ENCODE measurements at places on chromosomes 2 and 18.

DNA sequence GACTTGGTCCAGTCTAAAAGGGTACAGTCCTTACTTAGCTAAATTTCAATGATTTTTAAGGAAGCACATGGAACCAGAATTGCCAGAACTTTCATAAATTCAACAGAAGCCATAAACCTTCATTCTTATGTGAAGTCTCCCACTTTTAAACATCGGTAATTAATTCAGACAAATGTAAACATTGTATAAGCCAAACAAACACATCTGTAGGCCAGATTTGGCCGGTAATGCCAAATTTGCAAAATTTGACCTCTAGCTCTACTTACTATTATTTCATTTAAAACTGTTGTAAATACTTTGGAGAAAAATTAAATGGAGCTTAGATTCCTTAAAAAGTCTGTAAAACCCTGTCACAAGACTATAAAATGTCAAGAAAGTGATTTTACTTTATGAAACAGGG, 83.2 kb upstream of the GALNT5 start:
- DNase-seq: no peak

GRCh38 chr18:49052891-49053644, 102.3 kb upstream of the SMAD7 start:
- DNase-seq: no peak

DNA sequence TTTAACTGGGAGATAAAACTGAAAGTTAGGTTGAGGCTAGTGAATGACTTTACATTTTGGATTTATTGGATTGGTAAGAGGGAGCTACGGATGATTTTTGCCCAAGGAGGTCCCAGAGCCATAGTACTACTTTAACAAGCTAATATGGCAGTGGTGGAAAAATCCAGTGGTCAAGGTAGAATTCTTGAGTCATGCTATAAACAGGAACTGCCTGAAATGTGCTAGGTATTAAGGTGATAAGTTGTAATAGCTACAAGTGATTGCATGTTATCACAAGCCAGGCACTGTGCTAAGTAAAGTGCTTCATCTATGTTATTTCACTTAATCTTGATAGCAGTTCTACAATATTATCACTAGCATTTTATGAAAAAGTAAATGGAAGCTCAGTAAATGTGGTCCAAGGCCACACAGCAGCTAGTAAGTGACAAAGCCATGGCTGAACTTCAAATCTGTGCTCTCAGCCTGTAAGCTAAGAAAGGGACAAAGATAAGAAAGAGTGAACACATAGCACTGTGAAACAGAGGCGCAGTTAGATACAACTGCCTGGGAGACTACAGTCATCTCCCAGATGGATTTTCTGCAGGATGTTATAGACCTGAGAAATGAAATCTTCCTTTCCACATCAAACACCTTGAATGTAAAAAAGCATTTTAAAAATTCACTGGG, 469.6 kb downstream of the TGIF1 start:
- DNase-seq: no peak

DNA sequence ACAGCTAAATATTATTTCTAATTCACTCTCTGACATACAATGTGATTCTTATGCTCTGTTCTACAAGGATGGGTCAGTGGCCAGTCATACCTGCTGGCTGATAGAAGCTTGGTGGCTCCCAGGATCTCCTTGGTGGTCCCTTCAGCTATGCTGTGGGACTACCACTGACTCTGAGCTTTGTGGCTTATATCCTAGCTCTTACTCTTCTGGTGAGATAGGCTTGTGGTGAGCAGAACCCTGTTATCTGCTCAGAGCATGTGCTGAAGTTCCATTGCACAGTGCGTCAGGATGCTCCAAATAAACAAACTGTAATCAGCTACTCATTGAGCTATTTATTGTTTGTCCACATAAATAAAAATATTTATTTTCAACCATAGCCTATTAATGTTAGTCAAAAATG, 51.7 kb downstream of the MFSD6 start:
- no peak for DNase-seq

DNA sequence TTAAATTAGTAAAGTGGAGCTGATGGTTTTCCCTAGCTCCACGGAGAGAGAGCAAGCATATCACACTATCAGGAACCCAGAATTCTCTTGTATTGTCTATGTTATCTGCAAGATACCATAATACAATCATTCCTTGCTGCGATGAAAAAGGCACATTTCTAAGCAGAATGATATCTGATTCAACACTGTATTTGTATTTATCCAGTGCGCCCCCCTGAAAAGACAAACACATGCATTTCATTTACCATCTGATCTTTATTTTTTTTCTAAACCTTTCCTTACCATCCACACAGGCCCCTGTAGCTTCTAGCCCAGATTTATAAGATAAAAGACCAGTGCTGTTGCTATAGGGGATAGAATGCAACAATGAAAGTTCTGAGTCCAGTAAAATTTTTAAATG, 420.6 kb downstream of the TDRD15 start:
- DNase-seq: no peak

- no peak for DNase-seq
Observed at GRCh38 chr2:60882971-60883753, 1.8 kb downstream of the REL start.

DNA sequence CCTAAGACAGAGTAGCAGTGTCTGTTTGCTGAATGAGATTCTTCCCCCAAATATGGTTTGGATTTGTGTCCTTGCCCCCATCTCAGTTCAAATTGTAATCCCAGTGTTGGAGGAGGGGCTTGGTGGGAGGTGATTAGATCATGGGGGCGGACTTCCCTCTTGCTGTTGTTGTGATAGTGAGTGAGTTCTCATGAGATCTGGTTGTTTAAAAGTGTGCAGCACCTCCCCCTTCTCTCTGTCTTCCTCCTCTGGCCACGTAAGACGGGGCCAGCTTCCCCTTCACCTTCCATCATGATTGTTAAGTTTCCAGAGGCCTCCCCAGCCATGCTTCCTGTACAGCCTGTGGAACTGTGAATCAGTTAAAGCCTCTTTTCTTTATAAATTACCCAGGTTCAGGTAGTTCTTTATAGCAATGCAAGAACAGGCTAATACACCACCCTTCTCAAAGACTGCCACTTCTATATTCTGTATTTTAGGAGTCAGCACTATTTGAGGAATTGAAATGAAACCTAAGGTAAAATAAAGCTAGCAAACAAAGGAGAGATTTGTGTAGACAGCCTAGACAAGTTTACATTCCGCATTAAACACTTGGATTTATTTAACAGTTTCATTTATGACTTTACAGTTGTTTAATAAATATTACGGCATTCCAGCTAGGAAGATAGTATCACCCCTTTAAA, 21.6 kb downstream of the FBXO36 start:
- no peak for DNase-seq

DNA sequence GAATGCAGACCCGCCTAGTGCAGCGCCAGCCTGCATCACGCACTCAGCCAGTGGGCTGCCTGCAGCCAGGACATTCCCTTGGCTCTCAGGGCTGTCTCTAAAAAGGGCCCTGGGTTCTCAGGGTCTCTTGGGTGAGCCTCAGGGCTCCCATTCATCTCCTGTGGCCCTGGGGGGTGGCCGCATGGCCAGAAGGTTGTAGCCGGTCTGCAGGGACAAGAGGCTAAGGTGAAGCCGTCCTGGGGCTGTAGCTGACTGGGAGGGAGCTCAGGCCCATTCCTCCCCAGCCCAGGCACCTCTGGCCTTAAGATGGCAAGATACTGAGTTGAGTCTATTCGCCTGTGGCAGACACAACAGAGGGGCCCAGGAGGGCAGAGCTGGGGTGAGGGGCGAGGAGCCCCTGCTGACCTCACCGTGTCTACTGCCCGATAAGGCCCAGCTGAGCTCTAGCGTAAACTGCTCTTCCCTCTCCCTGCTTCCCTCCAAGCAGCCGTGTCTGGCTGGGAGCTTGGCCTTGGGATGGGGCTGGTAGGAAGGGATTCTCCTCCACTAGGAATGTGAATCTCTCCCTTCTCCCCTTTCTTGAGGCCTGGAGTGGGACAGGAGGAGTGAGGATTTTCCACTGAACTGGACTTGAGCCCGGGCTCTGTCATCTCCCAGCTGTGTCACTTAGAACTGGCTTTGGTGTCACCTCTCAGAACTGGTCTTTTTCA, 37.9 kb downstream of the INHBB start:
- DNase-seq: no peak

- DNase-seq: no peak
Observed at GRCh38 chr2:25895018-25895417, 16.7 kb upstream of the ASXL2 start.

GRCh38 chr2:229237270-229237669, 33.8 kb downstream of the PID1 start:
- DNase-seq: no peak

GRCh38 chr2:65319072-65319673, 91.5 kb downstream of the ACTR2 start:
- no peak for DNase-seq

DNA sequence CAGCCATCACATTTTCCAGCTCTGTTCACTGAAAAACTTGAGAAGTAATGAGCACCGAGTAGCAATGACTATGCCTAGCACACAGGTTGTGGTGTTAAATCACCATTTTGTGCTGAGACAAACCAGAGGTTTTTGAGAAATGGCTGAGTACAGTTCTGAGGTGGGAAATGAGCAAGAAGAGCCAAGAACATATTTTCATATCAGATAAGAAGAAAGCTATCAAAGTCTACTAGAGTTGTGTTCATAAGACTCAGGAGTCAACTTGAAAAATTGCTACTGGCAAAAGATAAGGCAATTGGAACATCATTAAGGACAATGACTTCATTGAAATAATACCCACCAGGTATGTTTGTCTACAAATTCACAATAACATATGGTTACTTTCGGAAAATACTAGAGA, 108.1 kb downstream of the RIT2 start:
- DNase-seq: no peak

- DNase-seq: no peak
Observed at GRCh38 chr2:10522170-10522448, 74.0 kb upstream of the ODC1 start.

GRCh38 chr2:121491518-121491917, 39.2 kb upstream of the RNU4ATAC start:
- DNase-seq: no peak
